Endothelial cell of umbilical vein (primary cell): ENCODE measurements at places on chromosomes 3 and 15. TPM values are rescaled to one million over a fixed set of nuclear protein-coding genes. Genes with fewer than 3 reads are reported as not detected.

DNA sequence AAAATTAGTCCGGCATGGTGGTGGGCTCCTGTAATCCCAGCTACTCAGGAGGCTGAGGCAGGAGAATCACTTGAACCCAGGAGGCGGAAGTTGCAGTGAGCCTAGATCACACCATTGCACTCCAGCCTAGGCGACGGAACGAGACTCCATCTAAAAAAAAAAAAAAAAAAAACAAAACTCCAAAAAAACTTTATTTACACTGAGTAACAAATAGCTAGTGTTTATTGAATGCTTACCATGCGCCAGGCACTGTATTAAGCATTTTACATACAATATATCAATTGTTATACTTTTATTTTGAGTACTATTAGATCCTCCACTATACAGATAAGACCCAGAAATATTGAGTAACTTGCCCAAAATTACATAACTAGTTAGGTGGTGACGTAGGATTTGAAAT, 17.4 kb upstream of the ARIH1 start:
- DNase-seq: no peak

GRCh38 chr15:81469154-81469553, 95.1 kb upstream of the TMC3 start:
- DNase-seq: no peak

- DNase-seq: no peak
Observed at GRCh38 chr3:109772520-109772919, 435.2 kb upstream of the DPPA4 start.

GRCh38 chr15:33114374-33114717, 80.2 kb downstream of the FMN1 start:
- DNase-seq: no peak

ACSBG1 gene
- not detected in 2 replicates for total RNA-seq

DNA sequence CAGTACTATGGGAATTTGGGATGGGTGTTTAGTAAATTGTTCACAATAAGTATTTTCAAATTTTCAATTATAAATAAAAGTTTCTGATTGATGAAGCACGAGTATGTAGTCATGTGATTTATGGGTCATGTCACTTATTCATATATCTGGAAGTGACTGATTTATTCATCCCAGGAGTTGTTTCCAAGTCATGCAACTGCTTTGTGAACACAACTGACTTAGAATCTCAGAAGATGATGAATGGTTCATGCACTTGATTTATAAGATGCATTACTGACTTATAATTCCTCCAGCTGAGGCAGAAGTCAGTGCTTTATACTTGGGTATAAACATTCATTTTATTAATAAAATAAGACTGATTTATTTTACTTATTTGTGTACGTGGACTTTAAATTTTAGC, 137.8 kb upstream of the CBLB start:
- no peak for DNase-seq

DNA sequence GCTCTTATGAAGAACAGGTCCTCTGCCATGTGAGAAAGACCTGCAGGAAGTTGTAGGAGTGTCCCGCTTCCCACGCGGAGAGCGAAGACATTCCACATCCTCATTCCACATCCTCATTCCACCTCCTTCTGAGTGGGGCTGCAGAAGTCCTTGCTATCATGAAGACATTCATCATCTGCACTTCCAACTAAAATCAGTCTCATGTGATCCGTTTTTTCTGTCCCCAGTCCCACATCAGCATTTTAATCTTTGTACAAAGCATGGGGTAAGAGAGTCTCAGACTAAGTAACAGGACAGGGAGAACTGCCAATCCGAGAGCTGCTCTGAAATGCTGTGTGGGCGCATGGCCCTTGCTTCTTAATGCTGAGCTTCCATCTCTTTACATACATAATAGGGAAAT, 227.2 kb downstream of the RSRC1 start:
- no peak for DNase-seq

GRCh38 chr3:10945683-10946287, 46.8 kb upstream of the SLC6A1 start:
- peak; percentile 43 for DNase-seq

WDR49 gene
- total RNA-seq: 0.28 TPM in 1 of 2 replicates, not detected in the other

C3orf85 gene
- not detected in 2 replicates for total RNA-seq

- no peak for DNase-seq
Observed at GRCh38 chr3:128621931-128622330, 28.7 kb downstream of the RPN1 start.

DNA sequence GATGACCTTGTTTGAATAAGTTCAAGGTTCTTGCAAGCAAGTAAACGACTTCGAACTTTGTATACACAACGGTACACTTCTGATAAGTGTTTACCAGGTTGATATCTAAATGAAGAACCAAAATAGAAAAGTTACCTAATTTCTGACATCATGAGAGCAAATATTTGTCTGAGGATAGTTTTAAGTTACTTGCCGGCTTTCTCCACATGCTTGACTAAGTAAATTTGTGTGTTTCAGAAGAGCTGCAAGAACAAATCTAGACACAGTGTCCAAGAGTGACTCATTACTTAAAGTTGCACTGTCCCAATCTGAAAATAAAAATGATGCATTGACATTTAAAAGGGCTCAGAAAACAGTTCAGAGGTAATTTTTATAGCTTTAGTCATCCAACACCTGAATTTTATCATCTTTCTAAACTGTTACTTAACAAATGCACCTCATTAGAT, 115.1 kb downstream of the HERC1 start:
- no peak for DNase-seq

FBXW12 gene
- total RNA-seq: not detected in 2 replicates

GRCh38 chr15:39125904-39126303, 455.0 kb upstream of the THBS1 start:
- DNase-seq: peak; percentile 75

DNA sequence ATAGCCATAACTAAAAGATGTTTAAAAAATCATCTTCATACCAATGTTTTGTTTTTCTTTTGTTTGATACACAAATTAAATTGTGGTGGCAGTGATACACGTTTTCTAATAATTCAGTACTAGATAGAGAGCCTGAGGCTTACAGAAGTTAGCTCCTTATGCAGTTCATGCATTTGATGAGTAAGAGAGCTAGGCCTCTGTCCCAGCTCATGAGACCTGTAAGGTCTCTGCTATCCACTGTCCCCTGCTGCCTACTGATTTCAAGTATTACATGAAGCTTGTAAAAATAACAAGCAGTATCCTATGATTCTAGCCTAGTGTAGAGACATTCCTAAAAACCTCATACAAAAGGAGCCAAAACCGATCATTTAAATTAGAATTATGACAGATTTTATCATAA, 144.5 kb downstream of the MBNL1 start:
- no peak for DNase-seq

GREM1 gene
- total RNA-seq: 0.44 TPM in 1 of 2 replicates, not detected in the other

GRCh38 chr3:11095932-11096265, 58.4 kb upstream of the HRH1 start:
- DNase-seq: peak; percentile 5

DNA sequence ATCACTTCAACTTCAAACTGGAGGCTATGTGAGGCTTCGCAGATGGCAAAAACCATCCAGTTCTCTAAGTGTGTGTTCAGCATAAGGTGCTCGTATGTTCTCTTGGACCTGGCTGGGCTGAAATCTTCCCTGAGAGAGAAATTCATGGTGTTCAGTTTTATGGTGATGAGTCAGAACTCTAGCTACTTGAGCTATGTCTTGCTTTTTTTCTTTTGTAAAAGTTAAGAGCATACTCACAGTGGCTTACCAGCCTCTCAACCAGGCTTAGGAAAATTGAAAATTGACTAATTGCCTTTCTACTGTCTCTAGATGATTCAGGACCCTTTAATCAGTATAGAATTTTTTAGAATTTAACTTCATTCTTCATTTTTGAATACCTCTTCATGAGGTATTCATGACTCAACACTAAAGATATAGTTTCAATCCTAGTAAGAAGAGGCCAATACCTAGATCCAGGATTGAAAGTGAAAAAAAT, 617.5 kb downstream of the TBL1XR1 start:
- DNase-seq: no peak

DNA sequence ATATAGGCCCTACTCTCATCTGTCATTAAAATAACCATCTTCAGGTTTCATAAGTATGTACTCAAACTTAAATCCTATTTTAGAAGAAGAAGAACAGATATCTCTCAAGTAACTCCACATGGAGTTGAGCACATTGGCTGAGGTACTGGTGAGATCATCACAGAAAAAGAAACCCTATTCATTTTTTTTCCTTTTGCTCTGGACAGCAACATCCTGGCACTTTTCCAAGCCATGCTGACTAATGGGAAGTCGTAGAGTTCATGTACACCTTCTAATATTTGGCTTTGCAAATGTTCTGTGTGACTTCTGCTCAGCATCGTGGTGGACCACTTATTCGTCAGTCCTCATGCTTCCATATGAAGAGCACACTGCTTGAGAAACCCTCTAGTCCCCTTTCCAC, 336.0 kb upstream of the KCNH8 start:
- DNase-seq: no peak

- DNase-seq: no peak
Observed at GRCh38 chr3:57015912-57016311, 44.6 kb upstream of the SPATA12 start.

DNA sequence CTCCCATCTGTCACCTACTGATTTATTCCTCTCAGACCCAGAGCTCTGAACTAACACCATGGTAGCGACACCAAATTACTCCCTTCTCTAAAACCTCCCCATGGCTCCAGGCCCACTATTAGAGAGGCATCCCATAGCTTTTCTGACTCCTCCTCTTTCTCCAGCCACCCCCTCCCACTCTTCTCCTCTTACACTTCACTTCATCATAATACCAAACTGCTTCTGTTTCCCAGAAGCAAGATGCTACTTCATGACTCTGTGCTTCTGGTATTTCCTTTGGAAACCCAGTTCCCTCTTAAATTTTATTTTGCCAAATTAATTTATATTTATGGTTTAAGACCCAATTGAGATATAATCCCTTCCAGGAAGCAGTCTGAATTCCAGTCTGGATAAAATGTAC, 465.1 kb upstream of the PDZRN3 start:
- DNase-seq: no peak

GATA2 gene
- total RNA-seq: 62.2 and 63.9 TPM in 2 replicates

- DNase-seq: peak; percentile 88
Observed at GRCh38 chr3:152258448-152259393, 10.0 kb upstream of the MBNL1 start.

VWA5B2 gene
- total RNA-seq: not detected in 2 replicates

DNA sequence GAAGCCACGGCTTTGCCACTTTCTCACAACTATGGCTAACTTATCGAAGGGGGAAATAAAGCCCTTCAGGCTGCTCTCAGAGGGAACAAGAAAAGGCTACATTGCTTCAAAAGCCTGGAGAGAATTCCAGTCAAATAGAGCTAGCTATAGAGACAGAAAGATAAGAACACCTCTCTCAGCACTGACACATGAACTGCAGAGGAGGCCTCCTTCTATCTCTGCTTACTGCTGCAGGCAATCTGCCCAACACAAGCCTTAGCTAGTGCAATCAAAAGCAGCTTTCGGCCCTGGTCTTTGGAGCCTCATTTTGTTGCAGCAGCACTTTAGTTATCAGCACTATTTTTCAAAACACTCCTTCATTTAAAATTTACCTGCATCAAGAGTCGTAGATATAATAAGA, 118.4 kb upstream of the ROBO1 start:
- no peak for DNase-seq

GRCh38 chr3:194865615-194866014, 179.9 kb downstream of the FAM43A start:
- no peak for DNase-seq

DNA sequence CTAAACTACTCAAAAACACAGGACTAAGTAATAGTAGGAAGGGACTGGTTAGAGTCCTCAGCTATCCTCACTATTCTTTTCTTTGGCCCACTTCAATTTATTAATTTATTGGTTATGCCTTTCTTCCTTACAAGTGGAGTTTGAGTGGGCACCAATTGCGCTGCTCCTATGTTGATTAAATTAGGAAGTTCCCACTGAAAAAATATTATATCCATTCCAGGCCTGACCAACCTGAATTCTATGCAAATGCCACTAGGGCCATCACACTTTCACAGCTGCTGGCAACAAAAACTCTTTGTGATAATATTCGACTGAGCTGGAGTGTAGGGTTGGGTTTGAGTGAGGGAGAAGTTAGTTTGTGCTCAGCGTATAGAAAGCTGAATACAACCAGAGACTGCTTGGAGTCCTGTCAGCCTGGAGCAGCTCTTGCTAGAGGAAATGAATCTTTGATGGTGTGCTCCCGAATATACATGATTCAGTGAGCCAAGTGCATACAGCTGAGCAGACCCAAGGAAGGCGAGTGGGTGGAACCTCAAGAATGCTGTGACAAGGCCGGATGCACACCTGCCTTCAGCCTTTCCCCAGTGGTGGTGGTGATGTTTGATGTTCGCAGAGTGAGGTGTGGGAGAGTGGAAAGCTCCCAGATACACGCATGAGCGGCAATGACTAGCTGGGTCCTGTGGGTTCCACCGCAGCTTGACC, 1.5 kb downstream of the ARHGEF3 start:
- peak; percentile 60 for DNase-seq

DNA sequence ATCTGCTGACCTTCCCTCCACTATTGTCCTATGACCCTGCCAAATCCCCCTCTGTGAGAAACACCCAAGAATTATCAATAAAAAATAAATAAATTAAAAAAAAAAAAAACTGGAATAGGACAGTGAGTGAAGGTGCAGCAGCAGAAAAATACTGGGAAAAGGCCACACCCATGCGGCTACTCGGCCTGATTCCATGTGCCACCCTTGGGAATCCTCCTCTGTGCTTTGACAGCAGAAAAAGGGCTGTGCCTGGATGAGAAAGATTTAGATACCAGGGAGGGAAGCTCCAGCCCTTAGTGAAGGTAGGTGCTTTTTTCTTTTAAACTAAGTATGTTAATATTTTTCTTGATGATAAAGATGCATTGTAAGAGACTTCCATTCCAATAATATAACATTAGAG, 107.8 kb downstream of the CTNNB1 start:
- no peak for DNase-seq

DNA sequence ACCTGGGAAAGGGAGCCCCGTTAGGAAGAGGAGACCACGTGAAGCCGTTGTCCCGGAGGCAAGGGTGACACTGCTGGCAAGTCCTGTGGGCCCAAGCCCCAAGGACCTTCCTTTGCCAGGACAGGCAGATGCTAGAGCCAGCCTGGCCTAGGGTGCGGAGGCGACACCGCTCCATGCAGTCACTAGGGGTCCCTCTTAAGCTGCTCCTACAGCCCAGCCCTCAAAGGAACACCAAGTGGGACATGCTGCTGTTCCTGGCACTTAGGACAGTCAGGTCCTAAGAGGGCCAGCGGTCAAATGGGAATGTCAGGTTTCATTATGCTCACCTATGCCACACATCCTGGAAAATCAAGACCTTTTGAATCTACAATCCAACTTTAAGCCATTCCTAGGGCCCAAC, 59.7 kb downstream of the RPN1 start:
- no peak for DNase-seq

GRCh38 chr3:170278627-170279026, 56.4 kb downstream of the PRKCI start:
- DNase-seq: no peak

GRCh38 chr3:70984776-70985482, 598.6 kb downstream of the FOXP1 start:
- no peak for DNase-seq

GRCh38 chr15:33742800-33743199, 225.5 kb upstream of the CHRM5 start:
- no peak for DNase-seq
